Right atrium auricular region (tissue), 2 donors: ENCODE measurements at places on chromosomes 4 and X. TPM values are rescaled to one million over a fixed set of nuclear protein-coding genes. Genes with fewer than 3 reads are reported as not detected.

The TLL1 gene
- 4.4 TPM for total RNA-seq

The MAN2B2 gene
- 23.7 TPM for total RNA-seq

The CFAP99 gene
- not detected for total RNA-seq

The RRH gene
- not detected for total RNA-seq

The GPR173 gene
- total RNA-seq: 0.93 TPM

The CSAG3 gene
- total RNA-seq: not detected

The MAGEA1 gene
- not detected for total RNA-seq

The SLC25A53 gene
- total RNA-seq: 13.5 TPM

The MAGEA11 gene
- total RNA-seq: not detected

The DDIT4L gene
- 10.1 TPM for total RNA-seq

The SCRG1 gene
- 0.31 TPM for total RNA-seq

The GRID2 gene
- not detected for total RNA-seq

- no peak overlapping the region for H3K27ac ChIP-seq
- no peaks in the 10 kb centered on the region for H3K36me3 ChIP-seq
- no peak for DNase-seq
- no peak overlapping the region for H3K4me3 ChIP-seq
These were observed 28.3 kb upstream of the CD99L2 start for GRCh38 chrX:150926791-150927190.

DNA sequence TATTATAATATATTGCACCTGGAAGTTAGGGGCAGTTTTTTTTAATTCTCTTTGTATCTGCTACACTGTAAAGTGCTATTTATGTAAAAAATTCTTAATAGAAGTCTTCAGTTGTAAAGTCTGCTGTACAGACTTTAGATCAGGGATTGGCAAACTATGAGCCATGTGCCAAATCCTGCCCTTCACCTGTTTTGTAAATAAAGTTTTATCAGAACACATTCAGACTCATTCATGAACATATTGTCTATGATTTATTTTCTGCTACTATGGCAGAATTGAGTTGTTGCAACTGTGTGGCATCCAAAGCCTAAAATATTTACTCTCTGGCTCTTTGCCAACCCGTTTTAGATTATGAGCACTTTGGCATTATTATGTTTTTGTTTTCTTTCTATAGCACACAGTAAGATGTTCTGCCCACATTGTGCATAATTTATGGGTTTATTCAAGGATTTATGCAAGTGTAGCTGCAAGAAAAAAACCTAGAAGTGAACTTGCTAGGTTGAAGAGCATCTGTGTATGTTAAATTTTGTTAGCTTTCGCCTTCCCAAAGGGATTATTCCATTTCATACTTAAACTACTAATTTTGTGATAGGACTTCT is 56.9 kb downstream of the CLCN3 start:
- no peak overlapping the region for H3K4me3 ChIP-seq

DNA sequence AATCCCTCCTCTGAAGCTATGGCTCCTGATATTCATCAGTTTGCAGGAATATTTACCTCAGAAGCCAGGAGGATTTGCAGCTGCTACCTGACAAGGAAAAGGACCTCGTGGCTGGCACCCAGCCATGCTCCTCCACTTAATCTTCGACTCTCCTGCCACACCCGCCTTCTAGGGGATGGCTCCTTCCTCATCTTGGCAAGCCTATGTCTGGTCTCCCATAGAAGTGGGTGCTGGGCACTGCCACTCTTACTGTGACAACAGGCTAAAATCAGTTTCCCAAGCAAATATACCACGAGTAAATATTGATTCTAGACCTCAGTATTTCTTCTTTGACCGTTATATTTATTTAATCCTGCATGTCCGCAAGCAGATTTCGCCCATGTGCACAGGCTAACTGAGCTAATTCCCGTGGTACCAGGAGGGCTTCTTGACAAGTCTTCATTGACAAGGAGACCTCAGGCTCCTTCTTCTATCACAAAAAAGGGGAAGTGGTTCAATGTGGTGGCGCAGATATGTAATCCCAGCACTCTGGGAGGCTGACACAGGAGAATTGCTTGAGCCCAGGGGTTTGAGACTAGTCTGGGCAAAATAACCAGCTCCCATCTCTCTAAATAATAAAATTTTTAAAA is 52.6 kb upstream of the DCTD start:
- H3K4me3 ChIP-seq: no peak overlapping the region
- H3K36me3 ChIP-seq: no peaks in the 10 kb centered on the region
- H3K27me3 ChIP-seq: no peaks in the 10 kb centered on the region
- no peak overlapping the region for H3K27ac ChIP-seq

DNA sequence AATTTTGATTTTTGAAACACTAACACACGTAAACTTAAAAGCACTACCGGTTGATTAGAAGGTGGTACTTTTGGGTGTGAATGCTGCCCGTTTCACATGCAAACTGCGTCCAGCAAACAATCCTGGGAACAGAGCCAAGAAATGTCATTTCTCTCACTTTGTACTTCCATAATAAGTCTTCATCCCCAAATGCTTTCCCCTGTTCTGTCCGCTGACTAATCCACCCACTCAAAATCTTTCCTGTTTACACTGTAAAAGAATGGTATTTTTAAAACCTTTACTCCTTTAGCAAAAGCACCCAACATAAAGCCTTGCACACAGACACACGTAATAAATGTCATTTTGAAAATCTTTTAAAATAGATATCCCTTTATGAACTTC is 39.1 kb upstream of the PDLIM5 start:
- peak overlapping the region; percentile 14 for H3K4me3 ChIP-seq
- DNase-seq: no peak
- no peaks in the 10 kb centered on the region for H3K27me3 ChIP-seq
- no peaks in the 10 kb centered on the region for H3K36me3 ChIP-seq
- no peaks in the 10 kb centered on the region for H3K4me1 ChIP-seq

- no peaks in the 10 kb centered on the region for H3K36me3 ChIP-seq
- H3K4me1 ChIP-seq: no peaks in the 10 kb centered on the region
- H3K27me3 ChIP-seq: no peaks in the 10 kb centered on the region
- no peak for DNase-seq
- H3K27ac ChIP-seq: no peak overlapping the region
- H3K4me3 ChIP-seq: no peak overlapping the region
These were observed 102.5 kb downstream of the SH3RF1 start for GRCh38 chr4:169167957-169168858.

DNA sequence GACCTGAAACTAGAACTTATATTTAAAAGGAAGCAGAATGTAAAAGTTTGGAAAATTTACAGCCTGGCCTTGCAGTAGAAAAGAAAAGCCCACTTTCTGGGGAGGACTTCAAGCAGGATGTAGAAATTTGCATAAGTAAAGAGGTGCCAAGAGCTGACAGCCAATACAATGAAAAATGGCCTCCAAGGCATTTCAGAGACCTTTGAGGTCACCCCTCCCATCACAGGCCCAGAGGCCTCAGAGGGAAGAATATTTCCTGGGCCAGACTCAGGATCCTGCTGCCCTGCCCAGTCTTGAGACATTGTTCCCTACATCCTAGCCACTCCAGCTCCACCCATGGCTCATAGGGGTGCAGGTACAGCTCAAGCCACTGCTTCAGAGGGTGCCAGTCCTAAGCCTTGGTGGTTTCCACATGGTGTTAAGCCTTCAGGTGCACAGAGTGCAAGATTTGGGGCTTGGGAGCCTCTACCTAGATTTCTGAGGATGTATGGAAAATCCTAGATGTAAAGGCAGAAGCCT is 518.9 kb upstream of the INTU start:
- no peak overlapping the region for H3K4me3 ChIP-seq
- DNase-seq: no peak
- no peaks in the 10 kb centered on the region for H3K36me3 ChIP-seq
- no peaks in the 10 kb centered on the region for H3K4me1 ChIP-seq
- no peak overlapping the region for H3K27ac ChIP-seq

- no peak overlapping the region for H3K27ac ChIP-seq
- no peaks in the 10 kb centered on the region for H3K27me3 ChIP-seq
- no peaks in the 10 kb centered on the region for H3K36me3 ChIP-seq
- H3K4me1 ChIP-seq: no peaks in the 10 kb centered on the region
- DNase-seq: no peak
These were observed 195.9 kb downstream of the CHM start for GRCh38 chrX:85851418-85851817.

GRCh38 chrX:136762820-136763452 is 17.8 kb downstream of the ARHGEF6 start:
- no peak for DNase-seq
- no peaks in the 10 kb centered on the region for H3K27me3 ChIP-seq
- no peak overlapping the region for H3K27ac ChIP-seq
- no peak overlapping the region for H3K4me3 ChIP-seq

DNA sequence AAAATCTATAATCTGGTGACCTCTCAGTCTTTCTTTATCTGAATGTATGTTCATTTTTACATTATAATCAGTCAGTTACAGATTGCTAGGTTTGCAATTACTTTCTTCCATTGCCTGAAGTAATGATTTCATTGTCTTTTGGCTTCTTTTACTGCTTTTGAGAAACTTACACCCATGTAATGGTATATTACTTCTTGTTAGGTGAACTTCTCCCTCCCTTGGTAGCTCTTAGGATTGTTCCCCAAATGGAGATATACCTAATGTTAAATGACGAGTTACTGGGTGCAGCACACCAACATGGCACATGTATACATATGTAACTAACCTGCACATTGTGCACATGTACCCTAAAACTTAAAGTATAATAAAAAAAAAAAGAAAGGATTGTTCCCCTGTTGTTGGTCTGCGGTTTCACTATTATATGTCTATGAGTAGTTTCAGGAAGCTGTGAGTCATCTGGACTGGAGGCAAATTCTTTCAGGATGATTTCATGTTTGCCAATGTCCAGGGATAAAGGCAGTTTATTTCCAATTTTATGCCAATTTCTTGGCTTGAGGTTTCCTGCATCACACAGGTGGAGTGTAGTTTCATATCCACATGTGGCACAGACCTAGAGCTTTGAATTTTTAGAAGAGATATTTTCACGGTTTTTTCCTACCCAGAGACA is 21.8 kb downstream of the SPANXC start:
- no peak overlapping the region for H3K4me3 ChIP-seq
- no peak overlapping the region for H3K27ac ChIP-seq
- no peak for DNase-seq
- H3K27me3 ChIP-seq: no peaks in the 10 kb centered on the region
- no peaks in the 10 kb centered on the region for H3K36me3 ChIP-seq

GRCh38 chrX:141279476-141279875 is 37.2 kb upstream of the SPANXC start:
- H3K4me3 ChIP-seq: no peak overlapping the region
- H3K36me3 ChIP-seq: no peaks in the 10 kb centered on the region
- no peak for DNase-seq
- H3K27ac ChIP-seq: no peak overlapping the region
- no peaks in the 10 kb centered on the region for H3K4me1 ChIP-seq

DNA sequence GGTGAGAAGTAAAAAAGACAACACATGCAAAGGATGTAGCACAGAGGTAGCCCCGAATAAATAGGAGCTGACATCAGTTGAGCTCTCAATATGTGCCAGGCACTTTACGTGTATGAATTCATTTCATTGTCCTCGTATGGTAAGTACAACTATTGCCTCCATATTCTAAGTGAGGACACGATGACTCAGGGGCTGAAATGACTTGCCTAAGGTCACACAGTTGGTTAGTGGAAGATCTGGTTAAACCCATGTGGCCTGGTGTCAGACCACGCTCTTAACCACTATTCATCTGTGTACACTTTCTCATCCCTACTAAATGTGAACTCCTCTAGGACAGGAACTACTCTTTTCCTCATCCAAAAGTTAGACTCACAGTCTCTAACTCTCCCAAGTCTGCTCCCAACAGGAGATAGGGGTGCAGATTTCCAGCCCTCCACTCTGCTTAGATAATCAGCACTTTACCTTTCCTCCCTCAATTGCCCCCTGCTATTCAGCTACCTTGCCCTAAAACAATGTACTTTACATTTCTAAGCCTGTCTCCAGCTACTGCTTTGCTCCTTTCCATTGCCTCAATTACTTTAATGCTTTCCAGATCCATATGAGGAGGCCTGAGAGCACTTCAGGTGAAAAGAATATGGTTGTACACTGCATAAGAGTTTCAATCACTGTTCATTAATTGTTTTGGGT is 58.8 kb upstream of the LHFPL1 start:
- H3K36me3 ChIP-seq: no peaks in the 10 kb centered on the region
- no peaks in the 10 kb centered on the region for H3K27me3 ChIP-seq
- no peak overlapping the region for H3K27ac ChIP-seq
- DNase-seq: no peak
- H3K4me1 ChIP-seq: no peaks in the 10 kb centered on the region

DNA sequence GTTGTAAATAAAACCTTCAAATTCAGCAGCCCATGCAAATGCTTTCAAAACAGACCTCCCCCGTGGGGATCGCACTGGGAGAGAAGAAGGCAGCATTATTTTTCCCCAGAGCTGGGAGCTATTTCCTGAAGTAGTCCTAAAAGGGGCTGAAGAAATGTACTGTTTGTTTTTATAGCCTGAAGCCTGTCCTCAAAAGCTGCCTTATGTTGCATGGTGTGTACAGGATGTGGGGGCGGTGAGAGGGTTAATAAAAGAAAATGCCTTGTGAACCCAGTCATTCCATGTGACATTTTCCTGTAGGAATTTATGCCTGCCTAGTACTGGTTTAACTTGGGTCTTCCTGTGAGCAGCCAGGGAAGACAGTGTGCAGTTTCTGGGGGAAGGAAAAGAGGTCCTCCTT is 144.1 kb downstream of the SOWAHB start:
- H3K4me3 ChIP-seq: no peak overlapping the region
- H3K27me3 ChIP-seq: no peaks in the 10 kb centered on the region
- H3K4me1 ChIP-seq: peaks cover 49% of the 10 kb centered on the region

DNA sequence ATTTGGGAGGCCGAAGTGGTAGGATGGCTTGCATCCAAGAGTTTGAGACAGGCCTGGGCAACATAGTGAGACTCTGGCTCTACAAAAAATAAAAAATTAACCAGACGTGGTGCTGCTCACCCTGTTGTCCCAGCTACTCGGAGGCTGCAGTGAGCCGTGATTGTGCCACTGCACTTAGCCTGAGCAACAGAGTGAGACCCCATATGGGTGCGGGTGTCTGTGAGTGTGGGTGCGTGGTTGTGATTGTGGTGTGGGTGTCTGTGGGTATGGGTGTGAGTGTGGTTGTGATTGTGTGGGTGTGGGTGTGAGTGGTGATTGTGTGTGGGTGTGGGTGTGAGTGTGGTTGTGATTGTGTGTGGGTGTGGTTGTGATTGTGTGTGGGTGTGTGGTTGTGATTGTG is 114.6 kb downstream of the UBE2K start:
- no peak overlapping the region for H3K4me3 ChIP-seq
- no peaks in the 10 kb centered on the region for H3K36me3 ChIP-seq
- DNase-seq: no peak
- H3K4me1 ChIP-seq: no peaks in the 10 kb centered on the region

GRCh38 chrX:145821291-145821897 is 3.8 kb downstream of the SLITRK2 start:
- H3K36me3 ChIP-seq: no peaks in the 10 kb centered on the region
- no peak overlapping the region for H3K4me3 ChIP-seq
- no peak for DNase-seq
- H3K4me1 ChIP-seq: no peaks in the 10 kb centered on the region
- no peaks in the 10 kb centered on the region for H3K27me3 ChIP-seq
- H3K27ac ChIP-seq: no peak overlapping the region

- no peaks in the 10 kb centered on the region for H3K27me3 ChIP-seq
- no peak for DNase-seq
- H3K4me1 ChIP-seq: peaks cover 16% of the 10 kb centered on the region
- H3K36me3 ChIP-seq: no peaks in the 10 kb centered on the region
- peak overlapping the region; percentile 77 for H3K27ac ChIP-seq
These were observed 12.2 kb downstream of the NOCT start for GRCh38 chr4:139027776-139028175.

GRCh38 chr4:164770010-164770724 is 16.2 kb downstream of the SMIM31 start:
- H3K4me1 ChIP-seq: no peaks in the 10 kb centered on the region
- no peak for DNase-seq
